ENCODE measurements at places on chromosomes 2 and 18.
A peak's percentile ranks its signal among the peaks of the same experiment; 100 is the strongest.

GRCh38 chr2:157258520-157259326 is 1.2 kb downstream of the GALNT5 start:
- no peak for DNase-seq

- no peak for DNase-seq
Observed at GRCh38 chr2:9690252-9690651, 59.5 kb upstream of the YWHAQ start.

GRCh38 chr2:227320305-227321094 is 4.6 kb upstream of the MFF start:
- no peak for DNase-seq

DNA sequence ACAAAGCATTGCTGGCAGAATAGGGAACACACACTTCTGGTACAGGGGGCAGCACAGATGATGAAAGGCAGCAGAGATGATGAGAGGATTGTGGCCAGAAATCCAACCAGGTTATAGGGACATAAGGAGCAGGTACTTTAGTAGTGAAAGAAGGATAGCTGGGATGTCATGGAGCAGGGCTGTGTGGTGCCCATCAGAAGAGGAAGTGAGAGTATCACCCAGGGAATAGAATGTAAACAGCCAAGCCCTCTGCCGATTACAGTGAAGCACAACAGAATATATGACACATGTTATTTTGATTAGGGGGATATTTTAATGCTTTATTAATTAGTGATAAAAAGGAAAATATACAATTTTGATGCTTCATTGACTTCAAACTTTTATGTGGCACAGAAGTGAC is 883.4 kb upstream of the CDH2 start:
- DNase-seq, result no peak

- DNase-seq, result no peak
Observed at GRCh38 chr2:239898292-239898925, 126.7 kb downstream of the NDUFA10 start.

DNA sequence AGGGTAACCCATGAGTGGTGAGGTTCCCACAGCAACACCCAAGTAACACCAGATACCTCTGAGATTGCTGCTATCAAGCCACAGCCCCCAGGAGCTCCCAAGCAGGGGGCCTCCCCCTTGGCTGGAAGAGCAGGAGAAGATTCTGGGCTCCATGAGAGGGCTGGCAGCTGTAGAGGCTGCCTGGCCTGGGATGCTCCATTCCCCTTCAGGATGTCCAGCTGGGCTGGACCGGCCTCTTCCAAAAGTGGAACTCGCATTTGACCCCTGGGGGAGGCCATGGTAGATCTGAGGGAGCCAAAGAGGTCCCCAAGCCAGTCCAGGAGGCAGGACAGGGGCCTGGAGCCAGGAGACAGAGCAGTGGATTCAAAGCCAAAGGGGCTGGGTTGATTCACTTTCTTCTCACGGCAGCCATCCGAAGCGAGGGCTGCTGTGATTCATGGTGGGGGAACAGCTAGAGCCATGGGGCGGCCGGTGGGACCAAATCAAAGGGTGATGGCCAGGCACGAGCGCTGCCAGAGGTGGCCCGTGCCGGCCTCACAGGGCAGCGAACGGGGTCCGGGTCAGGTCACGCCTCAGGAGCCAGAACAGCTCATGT is 95.3 kb upstream of the ID2 start:
- DNase-seq, result no peak

GRCh38 chr2:151111599-151112278 is 149.9 kb downstream of the RBM43 start:
- DNase-seq, result peak; percentile 2

- no peak for DNase-seq
Observed at GRCh38 chr2:156118753-156119416, 213.6 kb downstream of the NR4A2 start.

- DNase-seq, result no peak
Observed at GRCh38 chr18:25177631-25178030, 174.3 kb downstream of the ZNF521 start.

DNA sequence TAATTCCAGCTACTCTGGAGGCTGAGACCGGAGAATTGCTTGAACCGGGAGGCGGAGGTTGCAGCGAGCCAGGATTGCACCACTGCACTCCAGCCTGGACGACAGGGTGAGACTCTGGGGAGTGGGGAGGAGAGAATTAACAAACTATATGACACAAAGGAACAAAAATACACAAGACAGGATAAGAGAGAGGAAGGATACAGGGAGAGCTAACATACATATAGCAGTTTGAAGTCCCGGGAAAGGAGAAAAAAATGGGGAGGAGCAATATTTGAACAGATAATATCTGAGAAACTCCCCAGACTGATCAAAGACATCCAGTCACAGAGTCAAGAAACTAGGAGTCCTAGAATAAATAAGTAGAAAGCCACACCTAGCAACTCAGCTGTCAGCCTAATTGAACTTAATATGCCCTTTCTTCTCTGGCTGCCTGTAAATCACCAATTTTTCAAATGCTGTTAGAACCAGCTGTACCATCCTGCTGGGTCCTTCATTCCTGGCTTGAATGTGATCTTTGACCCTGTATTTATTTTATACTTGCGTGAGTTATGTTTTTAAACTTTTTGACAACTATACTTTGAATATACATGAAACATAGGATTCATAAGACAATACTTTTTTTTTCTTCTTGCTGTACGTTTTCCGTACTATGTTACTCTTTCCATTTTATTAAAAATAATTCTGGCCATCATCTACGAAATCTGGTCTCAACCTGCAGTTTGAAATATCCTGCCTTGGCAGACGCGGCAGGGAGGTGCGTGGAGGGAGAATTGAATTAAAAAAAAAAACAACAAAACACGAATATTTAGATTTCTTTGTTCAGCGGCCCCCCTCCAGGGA is 876 bp upstream of the CYP27A1 start:
- DNase-seq, result no peak

DNA sequence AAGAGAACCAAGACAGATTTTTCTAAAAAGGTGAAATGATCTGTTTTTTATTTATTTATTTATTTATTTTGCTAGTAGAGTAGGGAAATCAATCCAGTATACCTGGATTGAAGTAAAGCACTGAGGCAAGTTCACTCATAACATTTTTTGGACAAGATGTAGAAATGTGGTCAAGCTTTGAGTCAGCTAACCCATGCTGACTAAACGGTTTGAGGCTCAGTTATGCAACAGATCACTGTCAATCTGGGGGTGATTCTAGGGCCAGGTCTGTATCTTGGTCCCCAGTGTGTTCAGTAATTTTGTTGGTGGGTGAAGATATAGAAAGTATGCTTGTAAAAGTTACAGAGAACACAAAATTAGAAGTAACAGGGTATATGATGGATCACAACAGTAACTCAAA is 60.2 kb downstream of the RMDN2 start:
- peak; percentile 65 for DNase-seq

DNA sequence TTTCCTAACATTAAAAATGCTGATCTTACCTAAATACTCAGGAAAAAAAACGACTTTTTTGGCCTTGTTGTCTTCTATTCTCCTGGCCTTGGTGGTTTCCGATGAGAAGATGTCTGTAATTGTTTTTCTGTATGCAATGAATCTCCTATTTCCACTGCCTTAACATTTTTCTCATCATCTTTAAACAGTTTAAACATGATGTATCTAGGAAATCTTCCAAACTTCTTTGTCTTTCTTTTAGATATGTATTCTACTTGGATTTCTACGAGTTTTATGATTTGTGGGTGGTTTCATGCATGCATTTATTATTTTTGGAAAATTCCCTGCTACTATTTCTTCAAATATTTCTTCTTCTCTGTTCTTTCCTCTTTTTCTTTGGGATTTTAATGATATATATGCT is 288.6 kb upstream of the GYPC start:
- DNase-seq, result no peak

DNA sequence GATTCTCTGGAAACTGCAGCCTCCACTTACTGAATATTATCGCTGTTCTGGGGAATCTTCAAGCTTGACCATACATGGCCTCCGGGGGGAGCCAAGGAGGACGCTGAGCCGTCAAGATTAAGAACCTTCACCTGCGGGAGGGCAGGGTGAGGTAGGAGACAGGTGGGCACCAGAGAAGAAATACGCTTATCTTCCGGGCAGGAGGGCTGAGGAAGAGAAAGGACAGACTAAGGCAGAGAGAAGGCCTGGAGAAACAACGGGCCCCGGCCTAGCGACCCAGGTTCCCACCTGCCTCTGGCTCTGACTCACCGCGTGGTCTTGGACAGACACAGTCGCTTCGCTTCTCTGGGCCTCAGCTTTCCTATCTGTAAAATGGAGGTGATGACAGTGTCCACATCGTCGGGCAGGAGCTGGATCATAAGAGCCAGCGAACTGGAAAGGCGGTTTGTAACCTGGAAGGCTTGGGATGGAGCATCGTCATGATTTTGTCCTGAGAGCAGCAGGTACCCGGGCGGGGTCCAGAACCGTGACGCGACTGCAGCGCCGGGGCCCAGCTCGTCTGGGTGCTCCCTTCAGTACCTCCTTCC is 659 bp downstream of the ZNF142 start:
- peak; percentile 54 for DNase-seq

DNA sequence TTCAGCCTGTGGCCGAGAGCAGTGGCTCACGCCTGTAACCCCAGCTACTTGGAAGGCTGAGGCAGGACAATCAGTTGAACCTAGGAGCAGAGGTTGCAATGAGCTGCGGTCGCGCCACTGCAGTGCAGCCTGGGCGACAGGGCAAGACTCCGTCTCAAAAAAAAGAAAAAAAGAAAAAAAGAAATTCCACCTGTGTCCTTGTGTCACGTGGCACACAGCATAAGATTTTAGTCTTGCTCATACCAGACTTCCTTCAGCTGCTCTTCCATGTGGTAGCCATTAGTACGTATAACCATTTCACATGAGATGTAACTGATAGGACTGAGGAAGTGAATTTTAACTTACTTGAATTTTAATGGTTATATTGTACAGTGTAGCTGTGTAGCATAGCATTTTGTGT is 4.0 kb downstream of the NOP58 start:
- peak; percentile 56 for DNase-seq

GRCh38 chr2:164793529-164793928 is 48.1 kb downstream of the COBLL1 start:
- DNase-seq, result no peak

- DNase-seq, result no peak
Observed at GRCh38 chr2:100260712-100261620, 61.3 kb downstream of the LONRF2 start.

DNA sequence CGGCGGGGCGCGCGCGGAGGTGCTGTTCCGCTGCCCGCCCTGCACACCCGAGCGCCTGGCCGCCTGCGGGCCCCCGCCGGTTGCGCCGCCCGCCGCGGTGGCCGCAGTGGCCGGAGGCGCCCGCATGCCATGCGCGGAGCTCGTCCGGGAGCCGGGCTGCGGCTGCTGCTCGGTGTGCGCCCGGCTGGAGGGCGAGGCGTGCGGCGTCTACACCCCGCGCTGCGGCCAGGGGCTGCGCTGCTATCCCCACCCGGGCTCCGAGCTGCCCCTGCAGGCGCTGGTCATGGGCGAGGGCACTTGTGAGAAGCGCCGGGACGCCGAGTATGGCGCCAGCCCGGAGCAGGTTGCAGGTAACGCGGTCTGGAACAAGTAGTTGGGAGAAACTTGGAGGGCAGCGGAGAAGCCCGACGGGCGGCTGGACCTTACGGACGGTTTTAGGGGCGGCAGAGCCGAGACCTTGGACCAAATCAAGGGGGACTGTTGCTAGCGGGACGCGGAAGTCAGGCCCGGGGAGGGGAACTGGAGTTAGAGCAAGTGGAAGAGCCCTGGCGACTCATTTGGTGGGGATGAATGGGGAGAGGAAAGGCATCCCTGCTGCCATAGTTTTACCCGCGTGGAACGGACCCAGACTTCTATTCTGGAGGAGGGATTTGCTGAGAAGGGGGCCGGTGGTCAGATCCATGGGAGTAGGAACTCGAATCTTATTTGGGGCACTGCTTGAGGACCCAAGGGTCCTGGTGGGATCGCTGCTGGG is 573 bp downstream of the IGFBP2 start:
- DNase-seq, result no peak

- DNase-seq, result no peak
Observed at GRCh38 chr2:64262071-64262470, 117.9 kb upstream of the PELI1 start.

- DNase-seq, result no peak
Observed at GRCh38 chr2:28172114-28172898, 220.4 kb upstream of the FOSL2 start.

GRCh38 chr2:122034344-122034743 is 278.9 kb downstream of the TSN start:
- no peak for DNase-seq

DNA sequence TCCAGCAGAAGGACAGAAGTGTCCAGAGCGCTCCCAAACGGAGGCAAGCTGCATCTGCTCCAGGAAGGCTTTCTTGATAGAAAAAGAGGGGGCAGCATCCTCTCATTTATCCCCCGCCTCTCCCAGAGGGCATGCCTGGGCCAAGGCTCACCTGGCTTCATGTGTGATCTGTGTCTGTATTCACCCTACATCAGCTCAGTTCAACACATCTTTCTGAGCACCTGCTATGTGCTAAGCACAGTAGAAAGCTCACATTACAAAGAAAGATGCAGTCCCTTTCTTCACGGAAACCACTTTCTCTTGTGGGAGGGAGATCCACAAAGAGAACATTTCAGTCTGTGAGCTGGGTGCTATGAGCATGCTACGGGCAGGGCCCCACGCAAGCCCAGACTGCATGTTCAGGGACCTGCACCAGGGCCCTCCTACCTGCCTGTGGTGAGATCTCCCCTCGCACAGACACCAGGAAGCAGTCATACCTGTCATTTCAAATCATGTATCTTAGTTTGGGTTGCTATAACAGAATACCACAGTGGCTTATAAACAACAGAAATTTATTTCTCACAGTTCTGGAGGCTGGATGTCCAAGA is 90.7 kb downstream of the PDCL3 start:
- no peak for DNase-seq

GRCh38 chr18:37537868-37538525 is 27.6 kb downstream of the CELF4 start:
- peak; percentile 55 for DNase-seq

DNA sequence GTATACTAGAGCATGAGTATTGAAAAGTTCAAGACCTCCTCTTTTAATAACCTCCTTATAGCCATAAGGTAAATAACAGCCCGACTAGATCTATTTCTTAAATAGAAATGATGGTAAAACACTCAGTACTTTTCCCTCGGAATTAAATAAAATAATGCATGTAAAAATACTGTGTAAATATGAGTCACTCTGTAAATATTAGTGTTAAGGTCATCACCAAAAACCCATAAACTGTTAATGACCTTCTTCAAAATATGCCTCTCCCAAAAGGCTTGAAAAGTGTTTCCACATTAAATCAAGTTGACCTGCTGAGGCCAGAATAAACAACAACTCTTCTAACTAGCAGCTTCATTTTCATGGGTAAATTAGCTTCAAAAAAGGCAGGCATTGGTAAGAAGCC is 25.3 kb upstream of the BZW1 start:
- no peak for DNase-seq

All from activated CD4-positive, alpha-beta T cell treated with anti-CD3 and anti-CD28 coated beads, Interleukin-2, amount 50 U/mL, for 16 hours (primary cell).